Foreskin melanocyte (primary cell): ENCODE measurements at places on chromosomes 6 and 20.

GRCh38 chr6:153031335-153031955, 28.9 kb upstream of the MTRF1L start:
- no peak for DNase-seq

- DNase-seq = peak; percentile 59
These were observed 28.0 kb upstream of the TULP4 start for GRCh38 chr6:158284007-158284875.

GRCh38 chr6:88972504-88973423, 9.3 kb upstream of the RNGTT start:
- no peak for DNase-seq

DNA sequence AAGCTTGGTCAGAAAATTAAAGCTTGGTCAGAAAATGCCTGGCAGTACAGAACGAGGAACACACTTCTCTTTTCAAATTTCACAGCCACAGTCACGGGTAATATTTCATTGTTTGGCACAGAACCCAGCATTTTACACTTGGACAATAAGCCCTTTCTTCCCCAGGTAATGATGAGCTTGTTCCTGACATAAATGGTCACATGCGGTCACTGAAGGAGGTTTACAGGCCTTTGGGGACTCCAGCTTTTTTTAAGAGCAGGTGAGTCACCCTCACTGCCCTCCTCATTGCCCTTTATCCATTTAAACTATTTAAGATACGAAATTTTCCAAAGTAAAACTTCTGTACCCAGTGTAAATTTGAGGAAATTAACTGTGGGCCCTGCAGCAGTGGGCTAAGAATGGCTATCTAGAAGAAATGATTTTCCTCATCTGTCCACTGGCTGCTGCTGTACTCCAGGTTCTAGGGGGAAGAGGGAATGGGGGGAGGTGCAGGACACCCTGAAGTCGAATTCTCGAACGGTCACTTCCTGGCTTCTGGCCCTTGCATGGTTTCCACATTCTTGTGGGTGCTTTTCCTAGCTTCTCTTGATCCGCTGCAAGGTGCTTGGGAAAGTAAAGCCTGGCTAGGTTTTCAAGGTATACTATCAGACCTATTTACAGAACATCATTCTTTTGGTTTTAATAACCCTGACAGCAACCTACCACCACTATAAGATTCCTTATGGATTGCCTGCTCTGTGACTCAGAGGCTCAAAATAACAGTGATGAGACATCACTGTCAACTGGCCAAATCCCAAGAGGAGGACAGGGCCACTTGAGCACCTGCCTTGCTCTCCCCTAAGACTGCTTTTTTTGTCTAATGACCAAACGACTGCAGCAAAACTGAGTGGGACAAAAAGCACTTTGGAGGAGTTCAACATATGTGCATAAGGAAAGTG, 75.8 kb downstream of the PREP start:
- DNase-seq = peak; percentile 81

DNA sequence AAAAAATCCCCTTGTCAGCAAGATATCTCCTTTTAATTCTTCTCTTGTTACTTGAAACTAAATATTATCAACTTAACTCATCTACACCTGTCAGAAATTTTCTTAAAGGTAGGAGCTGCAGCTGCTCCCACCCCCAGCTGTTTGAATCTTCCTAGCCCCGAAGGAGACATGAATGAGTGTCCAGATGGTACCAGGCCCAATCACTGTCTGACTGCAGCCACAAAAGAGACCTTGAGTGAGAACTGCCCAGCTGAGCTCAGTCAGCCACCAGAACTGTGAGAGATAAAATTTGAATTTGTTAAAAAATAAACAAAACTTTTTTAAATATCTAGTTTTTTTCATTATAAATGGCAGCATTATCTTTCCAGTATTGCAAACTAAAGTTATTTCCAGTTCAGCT, 84.7 kb downstream of the PRSS35 start:
- DNase-seq = no peak

GRCh38 chr6:82711971-82712370, 348.4 kb downstream of the TPBG start:
- no peak for DNase-seq

- DNase-seq = no peak
These were observed 11.9 kb downstream of the DNPH1 start for GRCh38 chr6:43217351-43217750.

DNA sequence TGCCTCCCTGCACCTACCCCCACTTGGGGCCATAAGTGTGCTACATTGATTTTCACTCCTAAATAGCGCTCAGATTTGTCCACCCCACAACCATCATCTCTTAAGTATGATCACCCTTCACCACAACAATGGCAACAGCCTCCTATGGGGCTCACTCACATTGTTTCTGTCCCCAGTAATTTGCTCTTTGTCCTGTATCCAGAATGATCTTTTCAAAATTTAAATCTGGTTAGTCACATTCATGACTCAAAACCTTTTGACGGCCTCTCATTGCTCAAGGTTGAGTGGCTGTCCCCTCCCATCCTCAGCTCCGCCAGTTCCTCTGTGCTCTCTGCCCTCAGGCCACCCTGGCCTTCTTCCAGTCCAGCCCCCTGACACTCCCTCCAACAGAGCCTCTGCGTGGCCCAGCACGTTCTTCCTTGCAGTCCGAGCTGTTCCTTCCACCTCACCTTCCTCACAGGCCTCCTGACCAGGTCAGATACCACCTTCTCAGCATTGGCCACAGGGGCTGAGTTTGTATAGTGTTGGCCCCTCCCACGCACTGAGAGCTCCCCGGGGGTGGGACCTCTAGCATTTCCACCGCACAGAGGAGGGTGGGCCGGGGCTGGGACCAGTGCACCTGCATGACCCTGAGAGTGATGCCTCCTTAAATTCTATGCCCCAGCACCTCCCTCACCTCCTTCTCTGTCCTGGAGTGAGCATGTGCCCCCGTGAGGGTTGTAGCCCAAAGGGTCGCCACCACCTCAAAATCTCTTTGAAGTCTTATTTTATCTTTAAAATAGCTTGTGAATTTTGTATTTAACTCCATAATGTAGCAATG, 2.4 kb upstream of the PPP1R3G start:
- DNase-seq = no peak

- DNase-seq = no peak
These were observed at the start of gene PRSS16 for GRCh38 chr6:27247133-27247836. Gene PRSS16 (plus strand): TSS chr6:27247701. CDS start chr6:27247738, 37 bp downstream.

- peak; percentile 54 for DNase-seq
These were observed 58.4 kb downstream of the SMLR1 start for GRCh38 chr6:130885392-130886192.

DNA sequence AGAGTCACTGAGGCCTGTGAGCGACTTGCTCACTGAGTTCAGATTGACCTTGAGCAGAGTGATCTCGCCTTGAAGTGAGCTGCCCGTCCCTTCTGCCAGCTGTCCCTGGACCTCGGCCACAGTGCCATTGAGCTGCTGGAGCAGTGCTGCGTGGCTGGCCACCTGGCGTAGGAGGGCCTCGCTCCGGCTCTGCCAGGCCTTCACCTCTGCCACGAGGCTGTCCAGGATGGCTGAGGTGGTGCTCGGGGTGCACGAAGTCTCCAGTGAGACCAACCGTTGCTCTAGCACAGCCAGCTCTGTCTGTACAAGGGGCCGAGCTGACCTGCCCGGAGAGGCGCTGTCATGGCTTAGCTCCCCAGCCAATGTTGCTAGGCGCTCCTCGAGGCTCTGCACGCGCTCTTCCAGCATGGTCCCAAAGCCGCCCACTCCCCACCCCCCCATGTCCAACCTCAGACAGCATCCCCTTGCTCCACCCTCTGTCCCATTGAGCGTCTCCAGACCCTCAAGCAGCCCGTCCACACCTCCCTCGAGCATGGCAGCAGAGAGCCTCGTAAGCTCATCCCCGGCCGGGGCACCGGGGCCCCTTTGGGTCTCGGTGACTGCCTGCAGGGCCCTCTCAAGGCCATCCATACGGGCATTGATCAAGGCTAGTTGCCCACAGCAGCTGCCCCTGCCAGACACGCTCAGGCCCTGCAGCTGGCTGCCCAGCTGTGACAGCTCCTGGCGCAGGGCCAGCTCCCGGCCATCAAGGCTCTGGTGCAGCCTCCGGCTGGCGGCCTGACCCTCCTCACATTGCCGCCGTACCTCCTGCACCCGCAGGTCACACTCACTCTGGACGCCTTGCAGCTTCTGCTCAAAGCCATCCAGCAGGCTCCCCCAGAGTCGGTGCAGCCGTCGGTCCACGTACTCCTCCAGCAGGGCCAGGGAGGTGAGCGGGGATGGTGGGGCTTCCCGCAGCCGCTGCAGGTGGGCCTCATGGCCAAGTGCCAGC, 4.6 kb downstream of the EMILIN3 start:
- DNase-seq = no peak

DNA sequence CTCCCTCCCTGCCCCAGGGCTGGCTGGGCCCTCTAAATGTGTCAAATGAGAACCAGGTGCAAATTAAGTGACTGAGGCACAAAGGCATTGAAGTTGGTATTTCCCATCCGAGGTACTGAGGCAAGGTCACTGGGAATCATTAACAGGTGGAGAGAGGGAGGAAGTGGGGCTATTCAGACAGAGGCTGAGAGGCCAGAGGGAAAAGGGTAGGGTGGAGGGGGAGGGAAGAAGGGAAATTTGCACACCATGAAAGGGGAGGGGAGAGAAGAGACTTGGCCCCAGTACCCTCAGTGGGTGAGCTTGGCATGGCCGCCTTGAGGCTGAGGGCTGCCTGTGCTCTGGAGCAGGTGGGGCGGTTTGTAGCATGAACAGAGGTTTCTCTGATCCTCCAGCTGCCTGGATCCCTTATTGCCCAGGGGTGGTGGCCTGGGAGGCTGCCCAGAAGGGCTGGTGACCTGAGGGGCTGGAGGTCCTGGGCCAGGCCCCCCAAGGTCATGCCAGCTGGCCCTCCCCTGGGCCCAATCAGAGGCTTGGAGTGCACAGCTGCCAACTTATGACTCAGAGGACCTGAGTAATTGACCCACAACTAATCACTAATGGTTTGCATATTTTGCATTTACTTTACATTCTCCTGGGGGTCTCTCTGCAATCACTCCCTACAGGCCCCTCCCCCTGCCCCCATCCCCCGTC, 40.3 kb upstream of the ZFAND3 start:
- no peak for DNase-seq

DNA sequence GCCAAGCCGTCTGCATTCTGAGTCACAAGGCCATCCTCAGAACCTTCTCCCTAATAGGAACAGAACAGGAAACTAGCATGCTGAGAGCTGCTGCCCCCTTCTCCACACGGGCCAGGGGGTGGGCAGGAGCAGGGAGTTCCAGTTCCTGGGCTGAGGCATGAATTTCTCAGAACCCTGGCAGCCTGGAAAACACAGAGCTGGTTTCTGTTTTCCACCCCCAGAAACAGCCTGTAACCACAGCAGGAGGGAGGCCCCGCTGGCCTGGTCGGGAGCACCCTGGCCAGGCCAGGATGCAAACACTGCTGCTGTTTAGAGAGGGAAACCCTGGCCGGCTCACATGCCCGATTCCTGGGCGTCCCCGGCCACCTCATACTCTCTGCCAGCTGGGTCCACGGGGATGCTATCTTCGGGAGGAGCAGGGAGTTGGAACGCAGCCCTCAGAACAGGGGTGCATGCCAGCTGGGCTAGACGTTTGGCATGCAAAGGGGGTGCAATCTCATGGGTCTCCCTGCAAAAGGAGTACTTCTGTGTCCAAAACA, 130.1 kb downstream of the NFATC2 start:
- DNase-seq = peak; percentile 62
